Cardiac fibroblast (primary cell): ENCODE measurements at places on chromosomes 7 and 10.

DNA sequence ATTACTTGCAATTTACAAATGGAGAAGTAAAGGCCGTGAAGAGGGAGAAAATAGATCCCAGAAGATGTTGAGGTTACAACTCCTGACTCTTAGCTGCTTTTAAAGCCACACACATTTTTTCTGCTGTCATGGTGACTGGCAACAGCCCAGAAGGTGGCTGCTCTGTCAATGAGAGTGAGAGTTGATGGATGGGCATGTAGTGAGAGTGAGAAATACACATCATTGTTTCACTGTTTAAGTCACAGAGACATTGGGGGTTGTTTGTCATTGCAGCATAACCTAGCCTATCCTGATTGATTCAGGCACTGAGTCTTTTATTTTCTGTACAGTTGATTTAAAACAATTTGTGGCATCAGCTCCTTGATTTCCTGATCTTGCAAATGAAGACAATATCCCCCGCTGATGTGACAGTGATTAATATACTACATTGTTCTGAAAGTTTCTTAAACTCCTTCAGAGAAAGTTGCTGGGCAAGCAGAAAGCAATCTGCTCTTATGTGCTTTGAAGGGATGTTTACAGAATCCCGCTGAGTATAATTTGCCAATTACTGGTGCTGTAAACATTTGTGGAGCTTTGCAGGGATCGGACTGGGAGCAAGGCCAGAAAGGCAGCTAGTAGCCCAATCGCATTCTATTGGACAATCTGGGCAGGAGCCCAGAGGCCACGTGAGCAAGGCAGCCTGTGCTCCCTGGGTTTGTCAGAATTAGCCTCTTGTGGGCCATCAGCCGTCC is 229.6 kb downstream of the PRPF18 start:
- DNase-seq: peak; percentile 73

GRCh38 chr10:2130705-2131305 is 393.5 kb upstream of the ADARB2 start:
- no peak for DNase-seq

DNA sequence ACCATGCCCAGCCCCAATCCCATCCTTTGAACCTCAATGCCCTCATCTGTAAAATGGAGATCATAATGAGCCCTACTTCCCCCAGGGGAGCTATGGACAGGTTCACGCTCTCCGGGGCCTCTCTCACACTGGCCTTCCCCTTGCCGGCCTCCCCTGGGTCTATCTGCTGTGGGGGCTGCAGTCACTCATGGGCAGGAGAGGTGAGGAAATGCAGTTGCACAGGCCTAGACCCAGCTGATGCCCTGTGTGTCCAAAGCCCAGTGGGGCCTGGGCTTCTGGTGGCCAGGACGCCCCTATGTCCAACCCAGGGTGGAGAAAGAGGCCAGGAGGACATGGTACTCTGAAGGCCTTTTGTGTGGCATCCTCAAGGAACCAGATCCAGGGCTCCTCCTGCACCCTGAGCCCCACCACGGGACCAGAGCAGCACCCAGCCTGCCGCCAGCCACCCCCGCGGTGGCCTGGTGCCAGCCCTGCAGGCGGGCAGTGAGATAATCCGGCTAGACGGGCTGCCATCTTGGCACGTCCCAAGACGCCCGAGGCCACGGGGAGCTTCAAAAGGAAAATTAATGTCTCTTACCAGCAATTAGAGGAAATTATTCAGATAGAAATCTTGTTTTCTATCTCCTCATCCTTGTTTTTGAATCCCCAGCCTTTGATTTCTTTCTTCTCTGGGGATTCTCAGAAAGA is 39.0 kb downstream of the MYL10 start:
- DNase-seq: no peak

GRCh38 chr7:123738808-123739207 is 10.0 kb downstream of the WASL start:
- DNase-seq: no peak

DNA sequence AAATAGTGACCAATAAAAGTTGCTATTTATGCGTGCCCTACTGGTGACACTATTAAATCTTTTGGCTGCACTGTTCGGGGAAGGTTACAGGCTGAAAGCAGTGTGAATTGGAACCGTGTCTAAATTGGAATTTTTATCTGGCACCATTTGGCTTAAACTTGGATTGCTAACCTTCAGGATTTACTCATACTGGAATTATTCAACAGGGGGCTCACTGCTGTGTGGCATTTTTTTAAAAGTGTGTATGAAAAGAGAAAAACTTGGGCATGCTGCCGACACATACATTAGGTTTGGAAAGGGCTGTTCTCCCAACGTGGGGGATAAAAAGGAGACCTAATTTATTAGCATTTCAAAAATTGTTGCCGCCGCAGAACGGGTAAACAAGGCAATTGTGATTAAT is 537.9 kb upstream of the MGMT start:
- DNase-seq: no peak

DNA sequence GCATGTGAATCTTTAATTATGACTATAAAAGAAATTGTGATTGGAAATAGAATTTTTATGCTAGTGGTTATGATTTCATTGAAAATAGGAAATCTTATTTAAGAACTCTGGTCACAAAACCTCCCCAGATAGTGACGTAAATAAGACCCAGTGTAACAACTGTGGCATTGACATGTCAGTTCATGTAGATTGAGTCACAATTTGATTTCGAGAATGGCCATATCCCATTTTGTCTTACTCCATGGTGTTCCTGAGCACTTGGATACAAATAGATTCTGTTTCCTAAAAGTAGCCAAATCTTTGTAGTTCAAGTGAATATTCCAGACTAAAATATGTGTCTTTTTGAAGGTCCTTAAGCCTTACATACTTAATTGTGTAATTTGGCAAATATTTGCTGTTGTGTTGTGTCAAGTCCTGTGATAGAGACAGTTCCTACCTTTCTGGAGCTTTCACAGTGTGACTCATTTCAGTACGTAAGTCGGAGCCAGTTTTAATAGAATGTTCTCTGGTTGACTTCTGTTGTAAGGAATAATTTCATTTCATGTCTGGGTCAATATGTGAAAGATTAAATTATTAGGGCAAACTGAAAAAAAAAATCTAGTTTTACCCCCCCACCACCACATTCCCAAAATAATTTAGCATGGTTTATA is 37.1 kb upstream of the TOMM7 start:
- DNase-seq: peak; percentile 68

GRCh38 chr10:64379898-64380297 is 858.7 kb downstream of the REEP3 start:
- DNase-seq: no peak

DNA sequence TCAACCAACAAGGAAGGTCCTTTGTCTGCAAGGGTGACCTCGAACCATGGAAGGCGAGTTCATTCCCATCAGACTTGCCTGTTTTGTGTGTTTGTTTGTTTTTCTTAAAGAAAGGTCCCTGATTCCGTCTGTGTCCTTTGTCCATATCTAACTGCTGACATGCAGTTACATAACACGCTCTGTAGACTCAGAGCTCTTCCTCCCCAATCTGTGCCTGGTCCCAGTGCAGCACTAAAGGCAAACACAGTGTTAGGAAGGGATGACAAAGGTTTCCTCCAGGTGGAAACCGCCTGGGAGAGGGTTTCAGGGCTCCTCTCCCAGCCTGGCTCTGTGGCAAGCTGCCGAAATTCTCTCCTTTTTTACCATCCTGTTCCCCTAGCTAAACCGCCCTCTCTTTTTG is 13.4 kb downstream of the JCAD start:
- no peak for DNase-seq

- DNase-seq: no peak
Observed at GRCh38 chr7:143320620-143321019, 4.7 kb downstream of the CLCN1 start.

GRCh38 chr7:95687759-95688343 is 84.5 kb upstream of the DYNC1I1 start:
- DNase-seq: peak; percentile 65

DNA sequence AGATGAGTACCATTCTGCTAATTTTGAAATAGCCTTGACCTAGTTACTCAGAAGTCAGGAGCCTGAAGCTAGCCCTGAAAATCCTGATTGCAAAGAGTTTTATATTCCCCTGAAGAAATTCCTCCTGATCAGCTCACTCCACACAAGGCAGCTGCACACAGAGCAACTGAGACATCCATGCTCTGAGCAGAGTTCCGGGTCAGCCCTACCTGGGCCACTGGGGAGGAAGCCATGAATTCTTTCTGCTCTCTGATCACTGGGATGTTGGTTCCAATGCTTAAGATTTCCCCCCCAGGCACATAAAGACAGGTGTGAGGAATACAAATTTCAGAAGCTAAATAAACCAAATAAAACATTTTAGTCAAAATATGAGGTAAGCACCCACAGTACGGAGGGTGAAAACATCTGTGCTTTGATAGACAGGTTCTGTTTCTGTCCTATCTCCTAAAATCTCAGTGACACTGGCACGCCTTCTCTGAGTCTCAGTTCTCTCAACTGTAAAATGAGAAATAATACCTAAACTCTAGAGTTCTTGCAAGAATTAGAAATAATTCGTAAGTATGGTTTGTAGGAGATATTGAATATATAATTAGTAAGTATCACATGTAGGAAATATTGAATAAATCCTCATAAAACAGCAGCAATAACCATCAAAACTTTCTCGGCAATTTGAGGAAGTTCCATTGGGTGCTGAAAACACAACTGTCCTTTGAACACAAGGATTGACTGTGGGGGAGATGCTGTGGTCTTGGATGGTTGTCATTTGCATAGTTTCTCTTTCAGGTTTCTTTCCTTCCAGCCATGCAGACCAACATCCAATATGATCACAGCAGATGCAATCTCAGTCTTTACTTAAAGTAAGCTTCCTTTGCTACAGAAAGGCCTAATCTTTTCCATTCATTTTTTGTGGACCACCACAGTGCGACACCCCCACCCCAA is 133.0 kb upstream of the TNS3 start:
- DNase-seq: no peak

- DNase-seq: no peak
Observed at GRCh38 chr10:100349087-100349486, 2.1 kb downstream of the SCD start.

DNA sequence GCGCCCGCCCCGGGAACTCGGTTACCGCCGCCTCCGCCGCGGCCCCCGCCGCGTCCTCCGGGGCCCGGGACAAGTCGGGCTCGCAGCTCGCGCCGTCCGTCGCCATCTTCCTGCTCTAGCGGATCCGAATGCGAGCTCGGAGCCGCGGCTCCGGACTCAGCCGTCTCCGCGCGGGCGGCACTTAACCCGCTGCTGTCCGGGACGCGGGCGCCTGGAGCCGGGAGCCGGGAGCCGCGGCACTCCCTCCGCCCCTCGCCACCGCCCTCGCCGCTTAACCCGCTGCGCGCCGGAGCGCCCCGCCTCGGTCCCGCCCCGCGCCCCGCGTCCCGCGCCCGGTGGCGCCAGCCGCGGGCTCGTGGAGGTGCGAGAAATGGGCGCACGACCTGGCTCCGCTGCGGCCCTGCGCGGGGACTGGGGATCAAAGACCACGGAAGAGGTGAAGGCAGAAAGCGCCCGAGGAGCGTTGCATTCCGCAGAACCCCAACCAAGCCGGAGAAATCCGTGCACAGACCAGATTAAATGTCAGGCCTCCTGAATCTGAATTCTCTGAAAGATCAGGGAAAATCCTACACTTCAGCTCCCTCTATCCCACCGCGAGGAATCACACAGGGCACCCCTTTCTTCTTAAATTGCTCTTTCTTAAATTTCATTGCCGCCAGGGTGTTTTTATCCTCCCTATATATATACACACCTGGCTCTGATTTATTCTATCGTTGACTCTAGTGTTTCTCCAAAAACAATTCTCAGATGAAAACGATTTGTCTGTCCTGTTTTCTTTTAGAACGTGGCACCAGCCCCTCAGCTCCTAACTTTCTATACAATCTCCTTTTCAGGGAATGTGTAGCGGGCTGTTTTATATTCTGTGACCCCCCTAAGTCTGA is at the start of gene CTTNBP2:
Gene CTTNBP2, minus strand, starts transcription at position 132 of the 881 bp plus-strand sequence. Its CDS starts 26 bp downstream, at position 106.
- DNase-seq: peak; percentile 18

- DNase-seq: no peak
Observed at GRCh38 chr7:151762583-151763245, 114.2 kb downstream of the PRKAG2 start.

GRCh38 chr7:22182149-22182548 is 174.8 kb downstream of the RAPGEF5 start:
- no peak for DNase-seq

DNA sequence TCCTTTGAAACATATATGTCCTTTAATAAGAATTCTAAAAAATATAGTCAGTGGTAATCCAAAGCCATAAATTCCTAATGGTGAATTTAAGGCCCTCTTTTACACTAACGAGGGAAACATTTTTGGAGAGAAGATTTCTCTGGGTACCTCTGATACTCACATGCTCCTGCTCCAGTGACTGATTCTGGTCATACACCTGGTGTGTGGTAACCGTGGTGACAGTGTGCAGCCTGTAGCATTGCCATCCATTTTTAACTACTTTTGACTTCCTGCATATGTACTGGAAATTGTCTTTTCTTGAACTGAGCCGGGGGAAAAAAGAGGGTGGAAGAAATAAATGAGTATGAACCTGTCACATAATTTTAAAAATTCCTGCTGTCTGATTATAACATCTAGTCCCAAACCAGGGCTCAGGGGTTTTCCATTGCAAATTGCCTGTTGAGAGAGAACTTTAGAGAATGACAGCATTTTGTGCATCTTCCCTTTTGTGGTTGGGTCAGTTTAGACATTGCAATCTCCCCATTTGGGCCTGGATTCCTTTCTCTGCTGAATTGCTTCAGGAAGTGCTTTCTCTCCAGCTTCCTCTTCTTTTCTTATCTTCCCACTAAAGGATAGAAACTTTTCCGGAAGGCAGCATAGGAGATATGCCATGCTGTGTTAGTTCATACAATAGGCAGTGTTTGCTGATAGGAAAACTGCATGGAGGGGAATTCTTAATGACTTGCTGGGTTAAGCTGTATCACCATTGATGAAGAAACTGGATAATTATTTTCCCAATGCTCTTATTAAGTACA is 125.5 kb downstream of the GRM3 start:
- no peak for DNase-seq

DNA sequence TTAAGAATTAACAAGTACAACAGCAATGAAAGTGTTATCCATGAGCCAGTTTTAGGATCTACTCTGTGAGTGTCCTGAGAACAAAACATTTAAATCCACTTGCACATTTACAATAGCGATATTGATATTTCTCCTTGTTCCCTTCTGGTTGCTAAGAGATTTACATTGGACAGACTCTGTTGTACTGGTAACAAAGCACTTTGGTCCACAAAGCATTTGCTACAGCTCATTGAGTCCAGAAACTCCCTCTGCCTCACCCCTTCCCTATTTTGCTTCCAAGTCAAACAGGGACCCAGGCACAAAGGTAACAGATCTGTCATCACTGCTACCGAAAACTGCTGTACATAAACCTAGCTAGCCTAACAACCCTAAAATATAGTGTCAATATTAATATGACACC is 2.1 kb downstream of the ANK3 start:
- no peak for DNase-seq

DNA sequence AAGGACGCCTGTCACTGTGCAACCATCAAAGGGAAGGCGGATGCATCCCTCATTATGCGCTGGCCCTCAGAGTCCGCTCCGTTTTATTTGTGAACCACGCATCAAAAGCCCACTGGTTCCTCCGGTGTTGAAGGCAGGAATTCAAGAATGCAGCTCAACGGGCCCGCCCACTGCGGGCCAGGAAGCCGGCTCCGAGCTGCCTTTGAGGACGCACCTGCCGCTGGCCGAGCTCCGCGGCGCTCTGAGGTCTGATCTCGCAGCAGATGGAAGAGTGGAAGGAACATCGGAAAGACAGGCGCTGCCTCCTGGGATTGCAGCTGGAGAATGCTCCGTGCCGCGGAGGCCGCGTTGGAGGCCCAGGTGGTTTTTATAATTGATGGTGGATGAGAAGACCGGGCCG is 56.9 kb upstream of the ADGRA1 start:
- DNase-seq: no peak
